ENCODE measurements at places on chromosomes 16 and 17.

DNA sequence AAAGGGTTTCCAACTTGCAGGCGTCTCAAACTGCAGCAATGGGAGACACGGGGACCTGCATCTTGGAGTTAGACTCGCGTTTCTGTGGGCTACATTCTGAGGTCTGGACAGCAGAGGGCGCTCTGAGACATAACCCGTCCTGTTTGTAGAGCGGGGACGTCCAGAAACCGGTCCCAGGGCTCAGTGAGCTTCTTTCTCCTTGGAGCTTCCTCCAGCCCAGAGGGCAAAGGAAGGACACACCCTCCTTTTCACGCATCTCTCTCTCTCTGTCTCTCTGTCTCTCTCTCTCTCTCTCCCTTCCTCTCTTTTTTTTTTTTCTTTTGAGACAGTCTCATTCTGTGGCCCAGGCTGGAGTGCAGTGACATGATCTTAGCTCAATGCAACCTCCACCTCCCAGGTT is 19.8 kb downstream of the COX4I1 start:
- peak; percentile 58 for DNase-seq

GRCh38 chr17:31132977-31133376 is 38.2 kb downstream of the NF1 start:
- no peak for DNase-seq

DNA sequence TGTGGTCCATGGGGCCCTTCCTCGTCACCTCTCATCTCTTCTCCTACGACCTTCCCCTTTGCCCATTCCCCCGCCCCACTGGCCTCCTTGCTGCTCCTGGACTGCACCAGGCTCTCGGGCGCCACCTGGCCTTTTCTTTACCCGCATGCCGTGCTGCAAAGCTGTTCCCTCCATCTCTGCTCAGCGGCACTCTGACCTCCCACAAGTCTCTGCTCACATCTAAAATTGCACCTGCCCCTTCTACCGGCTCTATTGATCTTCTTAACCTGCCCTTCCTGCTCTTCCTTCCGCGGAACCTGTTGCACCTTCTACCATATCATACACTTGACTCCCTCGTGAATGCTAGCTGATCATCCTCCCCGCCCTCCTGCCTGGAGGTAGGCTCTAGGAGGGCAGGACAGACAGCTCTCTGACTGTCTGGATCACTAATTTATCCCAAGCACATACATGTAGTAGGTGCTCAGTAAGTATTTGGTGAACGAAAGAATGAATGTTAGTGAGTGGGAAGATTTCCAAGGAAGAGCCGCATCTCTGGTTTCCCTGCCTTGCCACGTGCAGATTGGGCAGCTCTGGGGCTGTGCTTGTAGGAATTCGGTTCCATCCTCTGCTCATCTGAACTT is 17.3 kb downstream of the DNAH17 start:
- no peak for DNase-seq

DNA sequence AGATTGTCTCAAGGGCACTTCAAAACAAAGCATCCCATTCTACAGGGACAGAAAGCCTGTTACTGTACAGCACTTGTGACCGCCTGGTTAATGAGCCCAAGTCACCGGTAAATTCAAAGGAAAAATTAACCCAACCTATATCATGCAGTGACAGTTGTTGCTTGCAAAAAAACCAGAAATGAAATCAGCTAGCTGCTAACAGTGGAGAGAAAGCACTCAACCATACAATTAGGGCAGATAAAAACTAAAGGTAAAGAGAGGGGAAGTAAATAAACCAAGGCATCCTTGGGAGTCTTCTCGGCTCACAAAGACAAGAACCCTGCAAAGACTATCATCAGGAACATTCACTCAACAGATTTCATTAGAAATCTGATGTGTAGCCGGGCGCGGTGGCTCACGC is 5.9 kb downstream of the RETREG3 start:
- DNase-seq = no peak

DNA sequence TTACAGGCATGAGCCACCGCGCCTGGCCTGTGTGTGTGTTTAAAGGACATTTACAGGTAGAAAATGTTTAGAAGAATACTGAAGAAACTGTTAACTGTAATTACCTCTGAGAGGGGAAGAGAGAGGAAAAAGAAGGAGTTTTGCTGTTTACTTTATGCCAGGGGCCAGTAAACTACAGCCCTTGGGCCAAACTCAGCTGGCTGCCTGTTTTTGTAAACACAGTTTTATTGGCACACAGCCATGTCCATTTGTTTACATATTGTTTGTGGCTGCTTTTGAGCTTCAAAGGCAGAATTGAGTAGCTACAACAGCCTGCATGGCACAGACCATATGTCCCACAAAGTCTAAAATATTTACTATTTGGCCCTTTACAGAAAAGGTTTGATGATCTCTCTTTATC is 76.4 kb downstream of the GPR139 start:
- no peak for DNase-seq

GRCh38 chr16:74995986-74996385 is 2.8 kb upstream of the ZNRF1 start:
- no peak for DNase-seq

GRCh38 chr17:3532106-3532858 is 25.3 kb downstream of the TRPV3 start:
- DNase-seq = no peak

- no peak for DNase-seq
These were observed 2.5 kb downstream of the TUBB3 start for GRCh38 chr16:89925596-89926079.

DNA sequence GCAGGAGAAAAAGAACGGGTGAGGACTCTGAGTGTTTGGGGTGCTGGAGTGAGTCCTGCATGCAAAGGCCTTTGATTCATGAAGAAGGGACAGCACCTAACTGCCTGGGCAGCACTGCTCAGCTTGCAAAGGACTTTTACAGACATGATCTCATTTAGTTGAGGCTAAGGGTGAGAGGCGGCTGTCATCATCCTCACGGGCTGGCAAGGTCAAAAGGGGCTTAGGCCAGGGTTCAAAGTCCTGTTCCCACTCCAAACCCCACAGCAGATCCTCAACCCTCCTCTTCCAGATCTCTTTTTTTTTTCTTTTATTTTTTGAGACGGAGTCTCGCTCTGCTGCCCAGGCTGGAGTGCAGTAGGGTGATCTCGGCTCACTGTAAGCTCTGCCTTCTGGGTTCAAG is 4.8 kb downstream of the RHBDF2 start:
- no peak for DNase-seq

GRCh38 chr17:83173914-83174361 is 94.5 kb downstream of the METRNL start:
- DNase-seq = no peak

- no peak for DNase-seq
These were observed 29.6 kb downstream of the NLK start for GRCh38 chr17:28071891-28072606.

DNA sequence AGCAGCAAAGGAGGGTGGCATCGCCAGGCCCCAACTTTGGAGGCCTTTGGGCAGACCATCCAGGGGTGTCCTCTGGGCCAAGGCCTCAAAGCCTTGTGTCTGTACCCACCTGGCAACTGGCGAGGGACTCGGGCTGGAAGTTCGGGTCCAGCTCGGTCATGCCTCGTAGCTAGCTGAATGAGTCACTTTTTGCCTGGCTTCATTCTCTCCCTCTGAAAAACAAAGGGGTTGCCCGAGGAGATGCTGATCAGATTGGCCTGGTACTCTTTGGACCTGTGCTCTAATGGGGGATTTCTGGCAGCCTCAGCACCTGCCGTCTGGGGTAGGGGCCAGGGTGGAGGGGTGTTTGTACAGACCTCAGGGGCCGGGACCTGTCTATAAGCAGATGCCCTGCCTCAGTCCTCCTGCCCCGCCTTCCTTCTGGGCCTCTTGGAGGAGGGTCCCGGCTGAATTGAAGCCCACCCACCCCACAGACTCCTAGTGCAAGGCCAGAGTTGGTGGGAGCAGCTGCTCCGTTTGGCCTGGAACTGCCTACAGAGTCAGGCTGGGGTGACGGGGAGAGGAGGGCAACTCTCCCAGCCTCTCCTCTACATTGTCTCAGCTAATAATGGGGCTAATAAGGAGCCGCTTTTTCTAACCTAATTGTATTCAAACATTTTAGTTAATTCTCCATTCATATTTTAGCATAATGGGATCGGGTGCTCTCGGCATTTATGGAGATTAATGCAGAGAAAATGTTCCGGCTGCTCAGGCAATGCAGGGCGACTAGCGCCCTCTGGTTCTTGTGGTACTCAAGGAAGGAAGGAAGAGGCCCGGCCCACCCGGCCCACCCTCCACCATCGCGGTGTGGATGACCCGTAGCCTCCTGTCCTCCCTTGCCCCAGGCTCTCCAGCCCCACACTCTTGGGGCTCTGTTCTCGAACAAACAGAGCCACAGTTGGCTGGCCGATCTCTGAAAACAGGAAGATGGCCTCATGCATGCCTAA is 21.4 kb upstream of the ABCC3 start:
- no peak for DNase-seq

- DNase-seq = peak; percentile 42
These were observed 613 bp downstream of the ECI1 start for GRCh38 chr16:2250652-2251295.

GRCh38 chr17:40319651-40320540 is 10.9 kb downstream of the RARA start:
- no peak for DNase-seq

DNA sequence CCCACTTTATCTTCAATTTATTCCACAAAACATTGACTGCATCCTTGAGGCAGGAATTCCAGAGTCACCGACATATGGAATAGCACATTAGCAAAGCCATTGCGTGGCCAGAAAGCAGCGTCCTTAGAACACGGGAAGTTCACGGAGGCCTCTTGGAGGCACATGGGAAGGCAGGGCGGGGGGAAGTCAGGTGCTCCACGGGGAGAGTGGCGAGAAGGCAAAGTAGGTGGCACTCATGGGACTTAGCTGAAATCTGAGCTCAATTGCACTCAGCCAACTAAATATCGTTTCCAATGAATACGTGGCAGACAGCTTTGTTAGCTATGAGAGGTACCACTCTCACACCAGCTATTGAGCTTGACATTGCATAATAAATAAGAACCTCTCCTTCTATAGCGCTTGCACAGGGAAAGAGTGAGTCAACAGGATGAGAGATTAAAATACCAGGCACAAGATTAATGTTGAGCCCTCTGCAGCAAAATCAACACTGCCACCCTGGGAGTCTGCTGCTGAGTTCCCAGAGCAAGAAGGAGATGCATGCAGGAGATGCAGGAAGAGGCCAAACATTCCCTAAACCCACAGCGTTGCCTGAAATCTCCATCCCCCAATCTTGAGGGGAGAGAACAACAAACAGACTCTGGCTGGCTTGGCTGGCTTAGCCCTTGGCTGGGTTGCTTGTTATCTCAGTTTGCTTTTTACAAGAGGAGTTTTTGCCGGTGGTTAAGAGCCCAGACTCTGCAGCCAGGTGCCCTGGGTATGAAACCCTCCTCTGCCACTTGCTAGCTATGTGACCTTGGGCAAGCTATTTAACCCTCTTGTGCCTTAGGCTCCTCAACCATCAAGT is 28.8 kb downstream of the ABCC12 start:
- no peak for DNase-seq

GRCh38 chr17:18009609-18010420 is 29.2 kb downstream of the ATPAF2 start:
- DNase-seq = no peak

GRCh38 chr16:77383606-77384187 is 51.1 kb downstream of the ADAMTS18 start:
- no peak for DNase-seq

DNA sequence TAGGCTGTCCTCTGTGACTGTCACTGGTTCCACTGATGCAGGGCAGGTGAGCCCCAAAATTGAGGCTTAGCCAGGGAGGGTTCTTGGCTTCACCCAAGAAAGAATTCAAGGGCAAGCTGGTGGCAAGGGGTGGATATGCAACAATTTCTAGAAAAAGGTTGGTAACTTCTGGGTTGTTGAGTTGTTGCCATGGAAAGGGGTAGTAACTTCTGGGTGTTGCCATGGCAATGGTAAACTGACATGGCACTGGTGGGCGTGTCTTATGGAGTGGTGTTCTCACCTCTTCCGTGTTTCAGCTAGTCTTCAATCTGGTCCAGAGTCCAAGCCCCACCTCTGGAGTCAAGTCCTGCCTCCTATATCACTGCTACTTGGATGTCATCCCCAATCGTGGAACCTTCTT is 9.5 kb upstream of the GUCY2D start:
- DNase-seq = no peak

GRCh38 chr17:10646392-10646990 is 10.6 kb downstream of the MYH3 start:
- peak; percentile 65 for DNase-seq

DNA sequence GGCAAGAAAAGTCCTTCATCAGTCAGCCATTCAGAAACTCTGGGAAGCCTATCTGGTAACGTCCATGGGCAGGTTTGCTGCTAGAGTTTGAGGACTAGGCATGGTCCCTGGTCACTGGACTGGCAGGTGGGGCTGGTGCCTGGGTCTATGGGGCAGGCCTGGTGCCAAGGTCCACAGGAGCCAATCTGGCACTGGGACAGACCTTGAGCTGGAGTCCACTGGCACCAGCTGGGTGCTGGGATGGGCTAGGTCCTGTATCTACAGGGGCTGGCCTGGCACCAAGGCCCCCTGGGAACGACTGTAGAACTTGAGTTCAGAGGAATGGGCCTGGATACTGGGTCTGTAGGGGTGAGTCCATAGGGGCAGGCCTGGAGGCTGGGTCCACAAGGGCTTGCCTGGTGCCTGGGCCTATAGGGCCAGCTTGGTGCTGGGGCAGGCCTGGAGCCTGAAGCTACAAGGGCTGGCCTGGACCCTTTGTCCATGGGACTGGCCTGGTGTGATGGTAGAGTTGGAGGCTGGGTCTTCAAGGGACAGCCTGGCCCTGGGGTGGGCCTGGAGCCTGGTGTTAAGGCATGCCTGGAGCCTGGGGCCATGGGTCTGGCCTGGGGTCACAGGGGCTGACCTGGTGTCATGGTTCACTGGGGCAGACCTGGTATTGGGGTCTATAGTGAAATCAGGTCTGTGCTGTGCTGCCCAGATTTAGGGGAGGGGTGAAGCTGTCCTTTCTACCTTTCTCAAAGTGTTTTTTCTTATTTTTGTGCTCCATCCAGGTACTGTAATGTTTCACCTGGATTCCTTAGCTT is 30.5 kb upstream of the NKD1 start:
- DNase-seq = no peak

DNA sequence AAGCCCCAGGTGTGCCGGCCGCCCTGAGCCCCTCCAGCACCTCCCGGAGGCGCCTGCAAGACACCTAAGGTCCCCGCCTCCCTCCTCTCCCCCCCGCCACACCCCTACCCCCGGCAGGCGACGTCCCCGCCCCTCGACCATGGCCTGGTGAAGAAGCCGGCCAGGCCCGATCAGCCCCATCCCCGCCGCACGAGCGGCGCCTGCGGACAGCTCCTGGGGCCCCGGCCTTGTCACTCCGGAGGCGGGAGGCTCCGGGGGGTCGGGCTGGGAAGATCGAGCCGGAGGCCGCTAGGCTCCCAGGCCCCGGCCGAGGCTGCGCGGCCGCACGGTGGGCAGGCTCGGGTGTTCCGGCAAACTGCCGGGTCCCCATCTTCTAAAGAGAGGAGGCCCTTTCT is 405 bp upstream of the ACE start:
- no peak for DNase-seq

GRCh38 chr17:63911657-63912100 is 621 bp upstream of the CSHL1 start:
- peak; percentile 24 for DNase-seq

DNA sequence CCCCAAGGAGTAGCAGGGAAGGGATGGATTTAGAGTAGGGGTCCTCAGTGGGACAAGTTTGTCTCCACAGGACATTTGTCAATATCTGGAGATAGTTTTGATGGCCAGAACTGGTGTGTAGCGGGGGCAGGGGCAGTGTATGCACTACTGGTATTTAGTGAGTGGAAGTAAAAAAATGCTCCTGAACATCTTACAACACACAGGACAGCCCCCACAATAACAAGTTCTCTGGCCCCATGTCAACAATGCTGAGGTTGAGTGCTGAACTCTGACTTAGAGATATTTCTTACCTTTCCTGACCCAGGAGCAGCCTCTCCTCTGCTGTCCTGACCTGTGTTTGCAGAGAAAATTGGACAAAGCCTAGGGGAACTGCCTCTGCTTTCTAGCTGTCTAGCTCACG is 365.8 kb downstream of the HAPSTR1 start:
- DNase-seq = no peak
